ENCODE measurements at places on chromosomes 2 and 18. TPM values are rescaled to one million over a fixed set of nuclear protein-coding genes. Genes with fewer than 3 reads are reported as not detected.
A peak's percentile ranks its signal among the peaks of the same experiment; 100 is the strongest.

DNA sequence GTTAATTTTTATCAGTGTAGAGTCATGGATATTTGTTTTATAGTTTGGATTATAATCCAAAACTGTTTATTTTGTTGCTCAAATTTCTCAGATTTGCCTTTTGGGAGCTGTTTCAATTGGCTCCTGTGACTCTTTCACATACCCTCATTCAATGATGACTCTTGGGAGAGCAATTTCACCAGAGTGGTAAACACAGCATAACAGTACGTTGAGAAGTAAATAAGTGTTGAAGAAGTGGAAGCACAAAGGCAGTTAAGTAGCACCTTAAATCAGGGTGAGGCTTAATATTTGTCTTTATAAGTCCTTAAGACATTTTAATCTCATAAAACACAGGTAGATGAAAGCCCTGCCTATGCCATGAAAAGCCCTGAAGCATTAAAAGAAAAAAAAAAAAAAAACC is 17.1 kb upstream of the SLC39A10 start:
- H3K36me3 ChIP-seq: no peaks in the 10 kb centered on the region
- no peak overlapping the region for H3K27ac ChIP-seq
- no peak overlapping the region for H3K4me3 ChIP-seq
- no peak for DNase-seq

DNA sequence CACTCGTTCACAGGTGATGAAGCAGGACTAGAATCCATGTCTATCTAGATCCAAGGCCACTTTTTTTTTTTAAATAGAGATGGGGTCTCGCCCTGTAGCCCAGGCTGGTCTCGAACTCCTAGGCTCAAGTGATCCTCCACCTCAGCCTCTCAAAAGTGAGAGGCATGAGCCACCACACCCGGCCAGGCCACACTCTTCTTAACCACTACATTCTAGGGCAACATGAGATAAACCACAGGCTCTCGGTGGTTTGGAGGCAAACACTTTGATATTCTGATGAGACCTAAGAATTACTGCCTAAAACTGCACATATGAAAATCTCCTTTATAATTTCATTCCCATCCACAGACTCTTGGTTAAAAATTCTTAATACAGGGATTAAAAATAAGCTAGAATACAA is 51.8 kb downstream of the USP34 start:
- H3K4me3 ChIP-seq: no peak overlapping the region
- no peaks in the 10 kb centered on the region for H3K27me3 ChIP-seq
- no peak overlapping the region for H3K27ac ChIP-seq
- H3K4me1 ChIP-seq: peaks cover 65% of the 10 kb centered on the region

GRCh38 chr2:202599911-202600310 is 34.9 kb upstream of the FAM117B start:
- no peak overlapping the region for H3K4me3 ChIP-seq
- H3K36me3 ChIP-seq: no peaks in the 10 kb centered on the region
- no peak for DNase-seq
- H3K27ac ChIP-seq: no peak overlapping the region

DNA sequence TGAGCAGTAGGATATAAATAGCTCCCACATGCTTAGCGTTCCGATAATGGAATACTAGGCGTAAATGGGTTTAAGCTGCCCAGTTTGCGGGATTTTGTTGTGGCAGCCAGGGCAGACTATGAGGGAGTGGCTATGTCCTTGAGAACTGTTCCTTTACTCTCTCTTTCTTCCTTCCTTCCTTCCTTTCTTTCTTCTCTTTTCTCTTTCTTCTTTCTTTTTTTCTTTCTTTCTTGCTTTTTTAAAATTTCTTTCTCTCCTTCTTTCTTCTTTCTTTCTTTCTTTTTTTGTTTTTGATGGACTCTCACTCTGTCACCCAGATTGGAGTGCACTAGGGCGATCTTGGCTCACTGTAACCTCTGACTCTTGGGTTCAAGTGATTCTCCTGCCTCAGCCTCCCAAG is 9.1 kb upstream of the PRELID3A start:
- peaks cover 12% of the 10 kb centered on the region for H3K27me3 ChIP-seq
- no peaks in the 10 kb centered on the region for H3K36me3 ChIP-seq
- H3K4me1 ChIP-seq: peaks cover 5% of the 10 kb centered on the region
- DNase-seq: no peak
- H3K4me3 ChIP-seq: no peak overlapping the region

- peaks cover 39% of the 10 kb centered on the region for H3K4me1 ChIP-seq
- H3K27ac ChIP-seq: no peak overlapping the region
- no peaks in the 10 kb centered on the region for H3K36me3 ChIP-seq
- no peak for DNase-seq
- no peak overlapping the region for H3K4me3 ChIP-seq
These were observed 33.8 kb upstream of the CYP1B1 start for GRCh38 chr2:38109732-38110181.

DNA sequence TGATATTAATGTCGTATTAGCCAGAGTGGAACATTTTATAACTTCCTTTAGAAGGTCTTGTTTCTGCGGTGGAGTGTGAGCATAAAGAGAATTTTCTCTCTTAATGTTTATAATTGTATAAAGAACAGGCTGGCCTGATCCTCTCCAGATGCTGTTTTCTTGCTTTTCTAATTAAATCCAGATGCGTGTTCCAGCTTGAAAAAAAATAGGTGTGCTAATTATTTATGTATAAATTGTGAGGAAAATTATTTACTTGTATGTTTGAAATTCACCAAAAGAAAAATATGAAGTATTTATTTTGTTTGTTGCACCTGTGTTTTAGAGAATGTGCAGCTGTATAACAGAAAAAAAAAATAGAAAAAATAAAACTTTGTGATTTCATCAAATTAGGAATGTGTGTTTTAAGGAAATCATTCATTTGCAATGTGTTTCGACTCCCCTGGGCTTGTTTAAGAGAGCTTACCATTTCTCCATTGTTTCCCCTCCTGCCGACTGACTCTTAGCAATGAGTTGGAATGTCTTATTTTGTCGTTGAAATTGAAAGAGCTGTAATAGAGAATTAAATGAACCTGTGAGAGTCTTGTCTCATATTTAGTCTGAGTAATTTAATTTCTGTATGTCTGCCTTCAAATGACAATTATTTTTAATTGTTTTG is 220.1 kb upstream of the NXPH2 start:
- no peak overlapping the region for H3K4me3 ChIP-seq
- no peak overlapping the region for H3K27ac ChIP-seq
- no peaks in the 10 kb centered on the region for H3K36me3 ChIP-seq
- no peak for DNase-seq
- H3K27me3 ChIP-seq: no peaks in the 10 kb centered on the region

GRCh38 chr18:34772887-34773286 is 62.8 kb downstream of the DTNA start:
- peak overlapping the region; percentile 63 for H3K27ac ChIP-seq
- no peaks in the 10 kb centered on the region for H3K27me3 ChIP-seq
- peaks cover 32% of the 10 kb centered on the region for H3K4me1 ChIP-seq
- no peak for DNase-seq
- peaks cover 6% of the 10 kb centered on the region for H3K36me3 ChIP-seq

DNA sequence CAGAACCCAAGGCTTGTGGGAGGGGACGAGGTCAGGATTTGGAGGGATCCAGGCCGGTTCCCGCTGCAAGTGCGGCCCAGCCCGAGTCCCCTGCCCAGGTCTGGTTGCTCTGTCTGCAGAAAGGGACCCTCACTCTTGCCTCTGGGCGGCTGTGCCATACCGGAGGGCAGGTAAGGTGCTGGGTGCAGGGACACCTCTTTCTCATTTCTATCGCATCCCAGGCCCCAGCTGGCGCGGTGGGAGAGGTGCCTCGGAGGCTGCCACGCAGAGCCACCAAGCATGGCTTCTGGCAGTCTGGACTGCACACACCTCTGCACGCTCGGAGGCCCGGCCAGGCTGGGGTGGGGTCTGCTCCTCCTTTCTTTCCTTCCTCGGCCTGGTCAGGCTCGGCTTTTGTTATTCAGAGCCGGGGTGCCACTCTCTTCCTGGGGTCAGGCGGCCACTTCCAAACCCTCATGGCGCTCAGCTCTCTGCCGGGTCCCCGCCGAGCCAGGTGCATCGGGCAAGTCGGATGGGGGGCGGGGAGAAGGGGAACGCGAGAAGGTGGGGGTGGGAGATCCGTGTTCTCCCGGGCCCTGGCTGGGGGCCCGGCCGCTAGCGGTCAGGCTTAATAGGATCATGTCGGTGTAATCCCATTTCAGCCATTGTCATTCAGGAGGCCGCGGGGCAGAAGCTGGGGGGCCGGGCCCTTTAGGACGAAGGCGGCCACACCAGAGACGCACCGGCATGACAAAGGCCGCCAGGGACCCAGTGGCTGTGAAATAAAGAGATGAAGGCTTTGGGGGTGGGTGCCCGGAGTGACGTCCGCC is 9.0 kb downstream of the GBX2 start:
- no peak for DNase-seq
- H3K36me3 ChIP-seq: no peaks in the 10 kb centered on the region
- no peak overlapping the region for H3K4me3 ChIP-seq
- H3K4me1 ChIP-seq: peaks cover 12% of the 10 kb centered on the region

DNA sequence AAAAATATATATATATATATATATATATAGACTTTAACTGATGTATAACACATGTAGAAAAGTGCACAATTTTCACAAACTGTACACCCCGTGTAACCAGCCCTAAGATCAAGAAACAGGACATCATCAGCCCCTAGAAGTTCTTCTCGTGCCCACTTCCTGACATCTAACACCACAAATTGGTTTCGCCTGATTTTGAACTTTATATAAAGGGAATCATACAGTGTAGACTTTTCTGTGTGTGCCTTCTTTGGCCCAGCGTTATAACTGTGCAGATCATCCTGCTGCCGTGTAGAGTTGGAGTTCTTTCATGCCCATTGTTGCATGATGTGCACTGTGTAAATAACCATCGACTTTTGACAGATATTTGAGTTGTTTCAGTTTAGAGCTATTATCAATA is 41.0 kb downstream of the SMAD7 start:
- no peak overlapping the region for H3K27ac ChIP-seq
- no peak overlapping the region for H3K4me3 ChIP-seq
- no peaks in the 10 kb centered on the region for H3K27me3 ChIP-seq
- no peaks in the 10 kb centered on the region for H3K4me1 ChIP-seq

- no peak for DNase-seq
- H3K4me1 ChIP-seq: no peaks in the 10 kb centered on the region
- no peaks in the 10 kb centered on the region for H3K36me3 ChIP-seq
- H3K4me3 ChIP-seq: no peak overlapping the region
- H3K27me3 ChIP-seq: no peaks in the 10 kb centered on the region
These were observed 530.7 kb downstream of the TMEM182 start for GRCh38 chr2:103292573-103292972.

DNA sequence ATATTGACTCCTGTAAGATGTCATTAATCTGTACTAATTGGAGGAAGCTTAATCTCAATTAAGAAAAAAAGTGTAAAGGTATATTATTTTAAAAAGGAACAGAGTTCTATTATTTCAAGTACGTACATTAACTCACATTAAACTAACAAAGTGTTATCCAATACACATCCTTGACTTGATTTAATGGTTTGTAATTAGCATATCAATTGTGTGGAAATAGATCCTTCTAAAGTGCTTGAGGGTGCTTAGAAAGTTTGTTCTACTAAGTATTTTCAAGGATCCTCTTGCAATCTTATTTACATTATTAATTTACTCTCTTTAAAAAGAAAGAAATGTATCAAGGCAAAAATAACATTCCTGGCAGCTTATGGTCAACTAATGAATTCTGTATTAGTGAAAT is 720.3 kb downstream of the KCNJ3 start:
- H3K27ac ChIP-seq: no peak overlapping the region
- H3K4me3 ChIP-seq: no peak overlapping the region
- no peaks in the 10 kb centered on the region for H3K27me3 ChIP-seq
- no peaks in the 10 kb centered on the region for H3K36me3 ChIP-seq
- no peak for DNase-seq

GRCh38 chr2:61750624-61751023 is 103.2 kb downstream of the FAM161A start:
- no peaks in the 10 kb centered on the region for H3K36me3 ChIP-seq
- H3K4me3 ChIP-seq: no peak overlapping the region
- peak overlapping the region; percentile 31 for H3K27ac ChIP-seq
- no peak for DNase-seq
- no peaks in the 10 kb centered on the region for H3K27me3 ChIP-seq

GRCh38 chr2:12347066-12347493 is 369.7 kb upstream of the TRIB2 start:
- H3K27me3 ChIP-seq: no peaks in the 10 kb centered on the region
- no peak overlapping the region for H3K27ac ChIP-seq
- no peak for DNase-seq

- H3K27ac ChIP-seq: no peak overlapping the region
- no peaks in the 10 kb centered on the region for H3K27me3 ChIP-seq
- no peak for DNase-seq
- H3K36me3 ChIP-seq: no peaks in the 10 kb centered on the region
- H3K4me1 ChIP-seq: no peaks in the 10 kb centered on the region
These were observed 498.5 kb downstream of the DPP10 start for GRCh38 chr2:114940785-114941458.

GRCh38 chr18:50742952-50743351 is 76.9 kb downstream of the MRO start:
- H3K4me1 ChIP-seq: no peaks in the 10 kb centered on the region
- no peak overlapping the region for H3K4me3 ChIP-seq
- no peak for DNase-seq
- no peak overlapping the region for H3K27ac ChIP-seq

DNA sequence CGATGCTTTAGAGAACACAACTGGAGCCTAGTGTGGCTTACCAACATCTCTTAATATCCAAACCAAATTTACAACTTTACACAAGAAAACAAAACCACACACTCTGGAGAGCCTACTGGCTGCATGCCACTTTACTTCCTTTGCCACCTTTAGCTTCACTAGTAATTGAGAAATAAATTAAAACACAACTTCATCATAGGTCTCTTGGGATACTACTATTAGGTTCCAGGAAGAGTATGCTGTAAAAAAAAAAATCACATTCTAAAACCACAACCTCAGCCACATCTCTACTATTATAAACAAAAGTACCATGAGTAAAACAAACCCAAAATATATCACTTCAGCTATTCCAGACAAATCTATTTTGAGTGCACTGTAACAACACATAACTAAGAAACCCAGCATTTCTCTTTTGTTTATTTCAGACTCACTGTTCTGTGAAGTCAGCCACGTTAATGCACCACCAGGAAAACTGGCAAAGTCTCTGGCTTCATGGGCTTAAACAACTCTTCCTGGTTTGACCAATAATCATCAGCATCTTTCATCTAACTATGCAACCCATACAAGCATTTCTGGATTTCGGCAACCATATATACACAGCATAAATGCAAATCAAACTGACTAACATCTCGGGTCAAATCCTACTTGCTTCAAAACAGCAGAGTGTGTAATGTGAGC is 59.1 kb downstream of the REV1 start:
- no peak overlapping the region for H3K27ac ChIP-seq
- H3K4me1 ChIP-seq: peaks cover 21% of the 10 kb centered on the region
- no peaks in the 10 kb centered on the region for H3K27me3 ChIP-seq
- no peak overlapping the region for H3K4me3 ChIP-seq

- H3K36me3 ChIP-seq: peaks cover 97% of the 10 kb centered on the region
- no peak overlapping the region for H3K27ac ChIP-seq
- no peaks in the 10 kb centered on the region for H3K27me3 ChIP-seq
- DNase-seq: no peak
- H3K4me1 ChIP-seq: no peaks in the 10 kb centered on the region
- H3K4me3 ChIP-seq: no peak overlapping the region
These were observed 19.5 kb upstream of the ERCC3 start for GRCh38 chr2:127313406-127313805.

FSHR gene
- not detected for total RNA-seq

MPP4 gene
- not detected for total RNA-seq

FAP gene
- total RNA-seq: 0.71 TPM

GPR35 gene
- 1.3 TPM for total RNA-seq

SYT4 gene
- total RNA-seq: not detected

CERS6 gene
- total RNA-seq: 68.9 TPM

ORC4 gene
- 45.8 TPM for total RNA-seq

IL1RL1 gene
- 1.1 TPM for total RNA-seq

TGOLN2 gene
- 71.5 TPM for total RNA-seq

HOXD12 gene
- not detected for total RNA-seq

IKZF2 gene
- total RNA-seq: 6.8 TPM

SATB2 gene
- total RNA-seq: 1.1 TPM

ITGA4 gene
- total RNA-seq: 0.74 TPM

STAT4 gene
- 0.82 TPM for total RNA-seq

Data from left ventricle myocardium inferior (tissue), 1 donor.